ENCODE measurements at places on chromosomes 6 and 20.

GRCh38 chr6:136181861-136182260 is 68.2 kb downstream of the MTFR2 start:
- no peak for DNase-seq

DNA sequence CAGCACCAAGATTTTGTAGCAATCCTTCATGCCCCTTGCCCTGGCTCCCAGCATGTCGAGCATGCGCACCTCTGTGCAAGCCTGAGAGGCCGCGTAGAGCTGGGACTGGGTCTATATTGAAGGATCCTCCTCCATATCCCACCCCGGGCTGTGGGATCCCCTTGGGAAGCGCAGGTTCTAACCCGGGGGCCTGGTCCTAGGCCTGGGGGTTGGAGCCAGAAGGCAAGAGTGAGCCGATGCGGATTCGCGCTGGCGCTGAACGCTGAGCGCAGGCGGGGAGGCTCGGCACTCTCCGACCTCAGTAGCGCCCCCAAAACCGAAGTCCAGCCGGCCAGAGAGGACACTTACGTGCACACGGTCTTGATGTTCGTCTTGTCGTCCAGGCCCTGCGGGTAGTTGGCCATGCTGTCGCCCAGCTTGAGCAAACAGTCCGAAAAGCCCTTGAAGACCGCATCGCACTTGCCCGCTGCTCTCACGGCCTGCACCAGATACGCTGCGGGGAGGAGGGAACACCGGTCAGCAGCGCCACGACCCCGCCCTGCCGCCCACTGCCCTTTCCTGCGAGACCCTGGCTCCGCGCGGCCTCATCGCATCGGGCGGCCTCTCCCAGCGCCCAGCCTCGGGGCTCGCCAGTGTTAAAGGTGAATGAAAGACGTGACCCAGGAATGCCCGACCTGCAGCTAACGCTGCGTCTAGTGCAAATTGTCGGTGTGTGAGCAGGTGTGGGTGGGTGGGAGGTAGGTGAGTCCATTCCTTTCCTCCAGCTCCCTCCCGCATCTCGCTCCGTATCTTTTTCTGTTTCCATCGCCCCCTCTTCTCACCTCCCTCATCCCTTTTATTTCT is 4.5 kb downstream of the NRN1 start:
- no peak for DNase-seq

- no peak for DNase-seq
Measured at GRCh38 chr6:122476131-122476530, 4.5 kb upstream of the SERINC1 start.

GRCh38 chr20:46964618-46965455 is 70.2 kb downstream of the EYA2 start:
- no peak for DNase-seq

DNA sequence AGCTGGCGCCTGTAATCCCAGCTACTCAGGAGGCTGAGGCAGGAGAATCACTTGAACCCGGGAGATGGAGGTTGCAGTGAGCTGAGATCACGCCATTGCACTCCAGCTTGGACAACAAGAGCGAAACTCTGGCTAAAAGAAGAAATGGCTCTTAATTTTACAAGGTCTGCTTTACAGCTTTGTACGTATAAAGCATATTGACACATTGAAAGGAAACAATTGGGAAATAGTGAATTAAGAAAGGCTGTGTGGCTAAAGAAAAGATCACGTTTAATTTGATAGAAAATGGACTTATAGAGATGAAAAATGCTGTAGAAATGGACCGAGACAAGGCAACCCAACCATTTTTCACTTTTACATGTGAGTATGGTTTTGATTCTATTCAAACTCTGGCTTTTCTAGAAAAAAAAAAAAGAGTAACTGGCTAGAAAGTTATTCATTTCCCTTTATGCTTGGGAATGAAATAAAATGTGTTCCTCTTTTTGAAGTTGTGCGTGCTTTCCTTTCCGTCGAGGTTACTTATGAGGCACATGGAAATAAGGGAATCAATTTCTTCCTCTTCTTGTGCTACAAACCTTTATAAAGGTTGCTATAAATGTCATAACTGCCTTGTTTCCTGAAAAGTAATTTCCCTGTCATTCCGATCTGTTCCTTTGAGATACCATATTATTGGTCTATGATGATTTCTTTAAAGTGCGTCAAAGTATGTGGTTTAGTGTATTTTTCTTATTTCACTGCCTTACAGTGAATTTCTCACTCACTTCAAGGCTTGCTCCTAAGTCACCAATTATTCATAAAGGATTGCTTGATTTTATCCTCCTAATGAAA is 29.4 kb downstream of the PFDN4 start:
- no peak for DNase-seq

DNA sequence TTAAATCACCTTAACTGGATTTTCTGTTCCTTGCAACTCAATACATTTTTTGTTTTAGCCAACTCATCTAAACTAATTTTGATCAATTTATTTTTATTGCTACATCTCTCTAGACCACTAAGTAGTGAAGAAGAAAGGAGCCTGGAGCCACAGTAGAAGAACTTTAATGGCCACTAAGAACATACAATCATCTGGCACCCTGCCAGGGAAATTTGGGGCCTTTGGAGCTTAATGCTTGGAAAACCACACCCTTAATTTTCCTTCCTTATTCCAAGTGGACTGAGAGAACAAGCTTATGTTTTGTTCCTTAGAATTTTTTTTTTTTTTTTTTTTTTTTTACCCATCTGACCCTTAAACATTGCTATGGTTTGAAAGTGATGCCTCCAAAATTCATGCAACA is 12.0 kb upstream of the GMDS start:
- no peak for DNase-seq

GRCh38 chr6:144415835-144416237 is 130.7 kb downstream of the UTRN start:
- DNase-seq, result peak; percentile 80

DNA sequence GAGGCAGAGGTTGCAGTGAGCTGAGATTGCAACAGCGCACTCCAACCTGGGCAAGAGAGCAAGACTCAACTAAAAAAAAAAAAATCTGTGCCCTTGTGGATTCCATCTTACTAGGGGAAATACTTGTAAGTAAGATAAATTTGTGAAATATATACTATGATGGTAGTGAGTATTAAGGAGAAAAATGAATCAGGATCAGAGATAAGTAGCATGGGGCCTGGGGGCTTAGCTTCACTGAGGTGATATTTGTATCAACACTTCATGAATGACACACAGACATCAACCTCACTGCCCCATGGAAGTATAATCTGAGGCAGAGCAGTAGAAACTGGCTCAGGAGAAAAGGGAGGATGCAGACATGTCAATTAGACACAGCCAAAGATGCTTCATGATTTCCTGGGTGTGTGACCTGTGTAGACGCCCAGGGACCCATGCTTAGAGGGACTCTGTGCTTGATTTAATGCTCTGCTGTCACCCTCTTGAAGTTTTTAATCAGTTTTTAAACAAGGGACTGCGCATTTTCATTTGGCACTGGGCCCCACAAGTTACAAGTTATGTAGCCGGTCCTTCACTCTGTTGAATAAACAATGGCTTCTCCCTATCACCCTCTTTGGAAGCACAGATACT is 41.9 kb downstream of the PCNA start:
- DNase-seq, result no peak

GRCh38 chr6:110547266-110547964 is 71.0 kb upstream of the SLC22A16 start:
- DNase-seq, result peak; percentile 47

- DNase-seq, result no peak
Measured at GRCh38 chr20:62019881-62020492, 45.7 kb downstream of the TAF4 start.

- no peak for DNase-seq
Measured at GRCh38 chr20:9889270-9889981, 50.5 kb upstream of the PAK5 start.

DNA sequence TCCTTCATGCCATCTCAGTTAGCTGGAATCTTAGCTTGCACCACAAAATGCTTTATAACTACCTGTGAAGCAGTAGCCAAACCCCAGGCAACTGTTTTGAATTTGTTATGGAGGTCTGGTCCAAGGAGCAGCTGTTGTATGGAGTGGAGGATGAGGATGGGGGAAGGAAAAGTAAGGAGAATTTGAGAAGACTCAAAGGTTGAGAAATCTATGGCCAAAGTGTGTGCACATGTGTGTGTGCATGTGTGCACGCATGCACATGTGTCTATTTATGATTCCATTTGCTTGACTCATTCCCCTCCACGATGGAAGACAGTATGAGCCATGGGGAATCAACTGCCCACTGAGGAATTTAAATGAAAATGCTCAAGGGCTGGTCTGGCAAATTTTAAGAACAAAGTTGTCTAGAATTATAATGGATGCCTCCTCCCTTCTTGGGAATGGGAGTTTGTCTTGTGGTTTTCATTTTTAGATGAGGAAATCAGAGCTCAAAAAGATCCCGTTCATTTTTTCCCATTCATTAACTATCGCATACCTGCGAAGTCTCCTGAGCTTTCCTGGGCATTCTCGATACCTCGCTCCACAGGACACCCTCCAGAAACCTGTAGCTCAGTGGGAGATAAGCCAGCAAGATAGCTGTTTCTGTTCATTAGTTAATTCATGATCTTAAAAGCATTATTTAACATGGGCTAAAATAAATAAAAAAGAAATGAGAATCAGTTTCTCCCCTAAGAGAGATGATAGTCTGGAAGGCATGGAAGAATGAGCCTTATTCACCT is 152.3 kb upstream of the NEDD9 start:
- DNase-seq, result no peak

Measured in RCC 7860 (cell line).